Activated CD4-positive, alpha-beta T cell treated with anti-CD3 and anti-CD28 coated beads, Interleukin-10, Interleukin-2, amounts not matched to agents 100 ng/mL and 50 ng/mL, durations not matched to agents 16 hours and 8 hours (primary cell): ENCODE measurements at places on chromosomes 12 and 14.

GRCh38 chr12:104784592-104784991 is 173.5 kb downstream of the SLC41A2 start:
- no peak for DNase-seq

DNA sequence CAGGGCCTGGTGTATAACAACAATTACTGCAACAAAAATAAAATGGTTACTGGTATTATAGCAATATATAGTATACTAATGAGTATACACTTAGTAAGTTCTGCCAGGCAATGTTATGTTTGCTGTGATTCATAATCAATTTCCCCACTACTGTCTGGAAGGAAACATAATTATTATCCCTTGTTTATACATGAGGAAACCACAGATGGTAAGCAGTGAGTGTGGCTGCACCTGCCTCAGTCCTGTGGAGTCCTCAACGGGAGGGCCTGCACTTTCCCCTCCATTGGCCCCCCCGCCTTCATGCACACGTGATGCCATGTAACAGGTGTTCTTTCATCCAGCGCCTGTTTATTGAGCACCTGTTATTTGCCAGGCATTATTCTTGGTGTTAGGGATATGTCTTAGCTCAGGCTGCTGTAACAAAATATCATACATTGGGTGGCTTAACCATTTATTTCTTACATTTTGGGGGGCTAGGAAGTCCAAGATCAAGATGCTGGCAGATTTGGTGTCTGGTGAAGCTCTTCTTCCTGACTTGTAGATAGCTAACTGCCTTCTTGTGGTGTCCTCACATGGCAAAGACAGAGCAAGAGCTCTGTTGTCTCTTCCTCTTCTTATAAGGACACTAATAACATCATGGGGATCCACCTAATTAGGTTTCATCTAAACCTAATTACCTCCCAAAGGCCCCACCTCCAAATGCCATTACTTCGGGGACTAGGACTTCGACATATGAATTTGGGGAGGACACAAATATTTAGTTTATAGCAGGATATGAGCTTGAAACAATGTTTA is 59.5 kb upstream of the CHGA start:
- no peak for DNase-seq

- DNase-seq: no peak
These were observed 147.2 kb upstream of the DYRK2 start for GRCh38 chr12:67501362-67501761.

DNA sequence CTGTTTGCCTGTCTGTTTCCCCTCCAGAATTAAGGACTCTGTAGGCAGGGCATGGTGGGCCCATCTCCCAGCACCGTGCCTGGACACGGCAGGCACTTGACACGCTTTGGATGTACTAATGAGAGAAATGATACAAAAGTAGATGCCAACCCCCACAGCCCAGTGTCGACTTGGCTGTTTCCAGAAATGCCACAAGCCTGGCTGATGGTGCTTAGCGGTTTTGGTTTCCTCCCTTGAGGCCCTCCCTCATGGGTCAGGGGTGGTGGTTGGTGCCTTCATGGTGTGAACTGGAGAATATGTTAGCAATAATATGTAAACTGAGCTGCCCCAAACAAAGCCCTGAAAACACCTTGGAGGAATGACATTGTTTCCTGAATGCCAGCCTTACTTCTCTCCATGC is 55.5 kb upstream of the ESRRB start:
- DNase-seq: peak; percentile 14

DNA sequence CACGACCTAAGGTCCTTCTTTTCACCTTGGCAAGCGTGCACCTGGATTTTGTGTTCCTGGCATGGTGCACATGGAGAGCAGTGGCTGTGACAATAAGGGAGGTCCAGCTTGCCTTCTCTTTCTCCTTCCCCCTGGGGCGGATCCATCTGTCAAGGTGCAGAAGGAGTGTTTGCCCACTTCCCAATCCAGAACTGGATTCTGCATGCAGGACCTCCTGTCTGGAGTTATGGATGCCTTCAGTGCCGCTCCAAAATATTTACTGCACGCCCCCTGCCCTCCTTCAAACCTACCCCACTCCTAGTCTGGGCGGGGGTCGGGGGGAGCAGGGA is 192.7 kb downstream of the DPF3 start:
- DNase-seq: no peak

GRCh38 chr14:85634205-85634604 is 104.3 kb downstream of the FLRT2 start:
- DNase-seq: no peak

DNA sequence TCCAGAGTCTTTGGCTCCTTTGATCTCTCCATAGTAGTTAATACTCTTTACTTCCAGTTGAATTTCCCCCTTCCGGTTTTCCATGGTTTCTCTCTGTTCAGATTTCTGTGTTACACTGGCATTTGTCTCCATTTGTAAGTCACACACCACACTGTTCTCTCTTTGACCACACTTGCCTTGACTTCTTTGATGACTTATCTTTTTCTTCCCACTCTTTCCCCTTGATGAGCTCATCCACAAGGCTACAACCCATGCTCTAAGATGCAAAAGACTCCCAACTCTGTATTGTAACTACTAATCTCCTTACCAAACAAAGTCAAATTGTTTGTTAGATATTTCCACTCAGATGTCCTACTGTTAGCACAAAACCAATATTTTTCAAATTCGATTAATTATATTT is 242.7 kb upstream of the E2F7 start:
- no peak for DNase-seq

DNA sequence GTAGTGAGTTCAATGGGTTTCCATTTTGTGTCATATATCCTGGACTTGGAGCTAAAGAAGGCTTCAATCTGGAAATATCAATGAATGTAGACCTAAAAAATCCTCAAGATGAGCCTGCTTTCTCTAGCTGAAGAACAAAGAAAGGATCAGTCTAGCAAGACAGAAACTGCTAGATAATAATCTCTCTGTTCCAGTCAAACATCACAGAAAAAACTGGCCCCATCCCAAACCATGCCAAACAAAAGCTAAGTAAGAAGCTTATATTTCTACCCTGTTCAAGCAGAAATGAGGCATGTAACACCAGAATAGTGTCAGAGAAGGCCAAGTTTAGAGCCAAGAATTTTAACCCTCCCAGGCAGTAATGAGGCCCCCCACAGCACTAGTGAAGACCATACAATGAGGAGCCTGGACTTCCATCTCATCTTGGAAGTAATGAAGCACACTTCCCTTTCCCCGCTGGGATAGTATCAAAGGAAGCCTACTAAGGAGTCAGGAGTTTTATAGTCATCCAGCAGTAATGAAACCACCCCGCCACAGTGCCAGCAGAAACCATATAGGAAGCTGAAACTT is 95.8 kb downstream of the NELL2 start:
- DNase-seq: no peak

- no peak for DNase-seq
These were observed 48.7 kb upstream of the ABCC9 start for GRCh38 chr12:21989819-21990412.

GRCh38 chr12:65282840-65283239 is 4.4 kb downstream of the MSRB3 start:
- DNase-seq: no peak

- DNase-seq: peak; percentile 17
These were observed 250.5 kb downstream of the MED13L start for GRCh38 chr12:116026768-116027550.

- peak; percentile 87 for DNase-seq
These were observed 37.1 kb downstream of the ZC3H14 start for GRCh38 chr14:88599761-88600439.

DNA sequence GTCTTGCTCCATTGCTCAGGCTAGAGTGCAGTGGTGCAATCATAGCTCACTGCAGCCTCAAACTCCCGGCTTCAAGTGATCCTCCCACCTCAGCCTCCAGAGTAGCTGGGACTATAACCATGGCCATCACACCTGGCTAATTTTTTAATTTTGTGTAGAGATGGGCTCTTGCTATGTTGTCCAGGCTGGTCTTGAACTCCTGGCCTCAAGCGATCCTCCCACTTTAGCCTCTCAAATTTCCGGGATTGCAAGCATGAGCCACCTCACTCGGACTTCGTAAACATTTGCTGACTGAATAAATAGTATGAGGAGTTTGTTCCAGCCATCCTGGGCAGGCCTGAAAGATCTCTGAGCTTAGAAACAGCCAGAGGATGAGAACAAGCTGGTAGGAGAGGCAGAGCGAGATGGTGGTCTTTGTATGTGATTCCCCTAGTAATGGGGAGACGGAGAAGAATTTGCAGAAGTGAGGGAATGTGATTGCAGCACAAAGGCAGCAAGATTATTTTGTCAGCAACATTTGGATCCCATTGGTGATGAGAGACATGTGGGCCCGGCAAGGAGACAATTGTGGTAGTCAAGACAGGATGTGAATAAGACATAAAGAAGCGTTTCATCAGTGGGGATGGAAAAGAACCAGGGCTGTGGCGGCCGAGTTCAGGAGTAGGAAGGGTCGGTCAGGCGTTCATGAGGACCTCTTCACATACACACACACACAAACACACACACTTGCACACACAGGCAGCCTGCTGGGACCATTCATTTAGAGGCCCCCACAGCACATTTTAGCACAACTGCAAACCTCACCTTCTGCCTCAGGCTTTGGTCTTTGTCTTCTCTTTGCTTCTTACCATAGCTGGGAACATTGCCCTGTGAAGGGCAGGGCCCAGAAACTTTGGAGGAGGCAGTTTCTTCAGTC is 155.5 kb downstream of the ZFP36L1 start:
- DNase-seq: no peak

GRCh38 chr12:4270016-4270830 is 3.3 kb upstream of the CCND2 start:
- DNase-seq: peak; percentile 62

DNA sequence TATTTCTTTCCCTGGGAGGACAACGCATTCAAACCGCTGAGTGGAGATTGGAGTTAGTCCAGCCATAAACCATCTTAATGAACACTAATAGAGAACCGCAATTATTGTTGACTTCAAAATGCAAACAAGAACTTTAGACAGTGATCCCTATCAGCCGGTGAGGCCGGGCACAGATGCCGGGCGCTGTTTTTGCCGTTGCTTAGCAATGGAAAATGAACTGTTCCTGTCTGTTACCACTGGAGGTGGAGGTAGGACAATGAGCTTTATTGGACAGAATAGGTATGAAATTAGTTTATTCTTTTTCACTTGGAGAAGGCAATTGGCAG is 216.8 kb downstream of the TTC8 start:
- no peak for DNase-seq

- no peak for DNase-seq
These were observed 8.1 kb downstream of the CIT start for GRCh38 chr12:119868992-119869391.

DNA sequence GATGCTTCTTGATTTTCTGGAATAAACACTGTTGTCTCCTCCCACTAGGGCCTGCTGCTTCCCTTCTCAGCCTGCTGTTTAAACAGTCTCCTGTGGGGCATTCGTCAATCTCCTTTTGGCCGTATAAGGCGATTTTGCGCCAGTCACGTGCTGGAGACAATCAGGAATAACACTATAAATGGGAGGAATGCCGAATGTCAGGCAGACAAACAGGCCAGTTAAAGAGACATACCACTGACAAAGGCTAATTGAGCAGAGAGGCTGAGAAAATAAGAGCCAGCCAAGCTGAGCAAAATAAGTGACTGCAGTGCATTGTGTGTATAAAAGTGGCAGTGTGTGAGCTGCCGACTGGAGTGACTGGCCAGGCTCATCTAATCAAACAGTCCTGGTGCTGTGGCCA is 23.3 kb downstream of the DMAC2L start:
- no peak for DNase-seq

- DNase-seq: no peak
These were observed 26.9 kb upstream of the TUNAR start for GRCh38 chr14:95849761-95850160.

GRCh38 chr12:52066346-52067080 is 3.3 kb upstream of the ATG101 start:
- DNase-seq: peak; percentile 54

DNA sequence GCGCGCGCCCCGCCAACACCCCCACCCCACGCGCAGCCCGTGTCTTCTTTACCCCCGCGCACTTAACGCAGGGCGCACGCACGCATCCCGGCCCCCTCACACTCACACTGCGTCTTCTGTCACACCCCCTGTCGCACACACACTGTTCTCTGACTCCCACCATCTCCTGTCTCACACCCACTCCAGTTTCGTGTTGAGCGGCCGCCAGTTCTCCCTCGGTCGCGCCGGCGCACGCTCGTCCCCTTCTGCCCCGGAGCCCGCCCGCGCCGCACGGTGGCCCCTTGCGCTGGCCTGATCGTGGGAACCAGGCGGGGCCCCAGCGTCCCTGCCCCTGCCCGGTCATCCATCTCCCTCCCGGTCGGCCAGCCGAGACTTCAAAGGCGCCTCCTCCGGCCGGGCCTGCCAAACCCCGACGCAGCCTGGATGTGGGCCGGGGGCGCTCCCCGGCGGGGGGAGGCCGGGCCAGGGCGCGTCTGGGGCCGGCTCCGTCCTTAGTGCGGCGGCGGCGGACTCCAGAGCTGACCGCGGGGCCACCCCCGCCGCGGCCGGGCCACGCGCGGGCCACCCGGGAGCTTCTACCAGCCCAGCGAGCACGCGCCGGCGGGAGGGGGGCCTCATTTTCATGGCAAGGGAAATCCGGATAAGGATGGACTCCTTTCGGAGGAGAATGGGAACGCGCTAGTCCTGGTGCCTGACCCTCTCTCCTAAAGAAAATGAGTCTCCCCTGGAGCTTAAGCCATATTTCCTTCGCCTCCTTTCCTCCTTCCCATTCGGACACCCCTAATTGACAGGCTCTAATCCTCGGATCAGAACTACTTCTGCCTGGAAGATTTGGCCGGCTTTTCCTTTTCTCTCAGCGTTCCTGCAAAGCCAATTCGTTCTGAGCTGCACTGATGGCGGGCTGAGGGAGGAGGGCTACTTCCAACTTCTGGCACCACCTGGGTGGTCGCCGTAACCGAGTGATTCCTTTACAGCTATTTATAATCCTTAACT is 82.0 kb upstream of the HMGA2 start:
- peak; percentile 7 for DNase-seq

GRCh38 chr12:67498991-67499390 is 149.6 kb upstream of the DYRK2 start:
- no peak for DNase-seq

DNA sequence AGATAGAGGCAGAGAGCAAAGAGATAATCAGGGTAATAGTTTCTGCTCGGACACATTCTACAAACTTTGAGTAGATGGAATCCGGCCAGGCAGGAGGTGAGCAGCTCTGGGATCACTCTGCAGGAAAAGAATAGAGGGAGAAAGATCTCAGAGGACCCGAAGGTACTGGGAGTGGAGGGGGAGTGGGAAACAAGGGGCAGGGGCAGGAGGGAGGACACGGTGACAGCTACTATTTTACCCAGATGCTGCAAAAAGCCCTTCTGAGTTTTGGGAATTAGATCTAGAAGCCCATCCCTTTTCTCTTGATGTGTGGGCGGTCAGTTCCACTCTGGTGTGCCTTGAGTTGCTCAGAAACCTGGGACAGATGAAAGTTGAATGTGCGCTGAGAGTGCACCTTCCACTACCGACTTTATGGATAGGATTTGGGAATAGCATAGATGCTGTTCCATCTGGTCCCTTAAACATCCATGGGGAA is 556 bp downstream of the GPRC5A start:
- no peak for DNase-seq

GRCh38 chr14:91410771-91411536 is 6.7 kb downstream of the CCDC88C start:
- DNase-seq: peak; percentile 50

GRCh38 chr12:68612202-68612601 is 1.5 kb downstream of the RAP1B start:
- peak; percentile 55 for DNase-seq
